Activated CD4-positive, alpha-beta memory T cell treated with anti-CD3 and anti-CD28 coated beads for 36 hours (primary cell): ENCODE measurements at places on chromosomes 1 and 21. TPM values are rescaled to one million over a fixed set of nuclear protein-coding genes. Genes with fewer than 3 reads are reported as not detected.

Gene NTMT2
- not detected for total RNA-seq

Gene LIPI
- total RNA-seq = not detected

Gene ATP8B2
- 58.5 TPM for total RNA-seq

Gene LMX1A
- not detected for total RNA-seq

Gene RYR2
- total RNA-seq = 0.02 TPM

Gene TNFRSF4
- total RNA-seq = 1,005 TPM

Gene HAO2
- not detected for total RNA-seq

Gene B3GALT5
- not detected for total RNA-seq

Gene ALPL
- not detected for total RNA-seq

Gene MYBPH
- total RNA-seq = not detected

Gene PLCH2
- 8.9 TPM for total RNA-seq

Gene KANK4
- not detected for total RNA-seq

Gene TSPEAR
- total RNA-seq = not detected

Gene ARHGEF19
- total RNA-seq = 7.0 TPM

Gene TSSK3
- total RNA-seq = 0.90 TPM

Gene OXCT2
- total RNA-seq = 1.2 TPM
